ENCODE measurements at places on chromosomes 2 and 18.

DNA sequence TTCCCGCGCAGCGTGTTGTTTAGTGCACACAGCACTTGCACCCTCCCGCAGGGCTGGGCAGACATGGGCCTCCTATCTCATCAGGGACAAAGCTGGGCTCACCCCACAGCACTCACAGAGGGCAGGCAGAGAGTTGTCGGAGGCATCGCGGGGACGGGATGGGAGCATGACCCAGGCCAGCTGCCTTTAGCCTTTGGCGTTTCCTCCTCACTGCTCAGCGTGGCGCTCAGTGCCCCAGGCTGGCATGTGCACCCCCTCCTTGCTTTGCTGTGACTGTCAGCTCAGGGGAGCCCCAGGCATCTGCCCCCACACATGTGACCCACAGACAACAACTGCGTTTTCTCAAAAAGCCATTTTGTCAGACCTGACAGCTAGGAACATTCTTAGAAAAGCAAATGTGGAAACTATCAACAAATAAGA, 101.1 kb downstream of the RNF144A start:
- no peak for DNase-seq

DNA sequence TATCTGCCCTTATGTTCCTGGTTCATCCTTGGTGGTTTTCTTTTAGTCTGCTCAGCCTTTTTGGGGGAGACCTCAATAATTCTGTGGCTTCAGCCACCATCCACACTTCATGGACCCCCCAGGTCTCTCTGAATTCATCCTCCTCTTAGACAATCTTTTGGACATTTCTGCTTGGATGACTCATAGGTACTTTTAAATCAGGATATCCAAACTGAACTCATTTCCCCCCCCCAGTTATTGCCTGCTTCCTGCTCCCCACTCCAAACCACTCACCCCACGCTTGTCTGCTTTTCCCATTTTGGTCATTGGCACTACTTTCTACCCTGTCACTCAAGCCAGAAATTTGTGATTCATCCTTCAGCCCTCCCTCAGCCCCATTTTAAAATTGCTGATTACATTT, 78.5 kb downstream of the TANC1 start:
- no peak for DNase-seq

GRCh38 chr2:24543252-24543651, 52.2 kb downstream of the NCOA1 start:
- DNase-seq: no peak

DNA sequence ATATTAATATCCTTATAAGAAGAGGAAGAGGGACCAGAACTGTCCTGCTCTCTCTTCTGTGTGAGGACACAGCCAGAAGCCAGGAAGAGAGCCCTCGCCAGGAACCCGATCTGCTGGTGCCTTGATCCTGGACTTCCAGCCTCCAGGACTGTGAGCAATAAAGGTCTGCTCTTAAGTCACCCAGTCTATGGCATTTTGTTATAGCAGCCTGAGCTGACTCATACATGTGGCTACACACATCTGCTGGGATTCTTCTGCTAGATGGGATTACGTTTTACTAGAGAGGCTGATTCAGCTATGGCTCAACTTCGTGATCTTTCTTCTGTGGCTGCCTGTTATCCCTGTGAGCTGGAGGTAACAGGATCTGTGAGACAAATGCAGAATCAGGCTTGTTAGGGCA, 29.6 kb downstream of the ARL4C start:
- no peak for DNase-seq

GRCh38 chr2:52054824-52055223, 1022.9 kb upstream of the NRXN1 start:
- no peak for DNase-seq

- no peak for DNase-seq
Observed at GRCh38 chr18:58578321-58578720, 50.6 kb downstream of the ALPK2 start.

DNA sequence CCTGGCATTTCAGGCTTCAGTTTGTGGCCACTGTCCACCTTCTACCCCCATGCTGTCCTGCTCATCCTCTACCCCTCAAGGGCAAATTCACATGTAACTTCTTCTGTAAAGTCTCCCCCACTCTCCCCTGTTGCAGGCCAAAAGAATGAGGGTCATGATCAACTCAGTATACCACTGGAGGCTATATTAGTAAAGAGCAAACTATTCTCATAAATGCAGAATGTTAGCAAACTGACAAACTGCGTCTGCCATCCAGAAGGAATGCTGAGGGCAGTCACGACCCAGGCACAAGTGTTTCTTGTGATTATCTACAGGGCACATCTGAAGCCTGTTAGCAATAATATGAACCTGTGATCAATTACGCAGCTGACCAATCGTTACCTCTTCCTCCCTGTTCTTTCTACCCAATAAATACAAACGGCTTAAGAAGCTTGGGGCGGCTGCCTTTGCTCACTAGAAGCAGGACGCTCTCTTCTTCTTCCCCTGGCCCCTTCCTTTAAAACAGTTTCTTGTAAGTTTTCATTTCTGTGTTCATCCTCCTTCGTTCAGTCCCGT, 58.3 kb downstream of the SEPTIN10 start:
- no peak for DNase-seq

DNA sequence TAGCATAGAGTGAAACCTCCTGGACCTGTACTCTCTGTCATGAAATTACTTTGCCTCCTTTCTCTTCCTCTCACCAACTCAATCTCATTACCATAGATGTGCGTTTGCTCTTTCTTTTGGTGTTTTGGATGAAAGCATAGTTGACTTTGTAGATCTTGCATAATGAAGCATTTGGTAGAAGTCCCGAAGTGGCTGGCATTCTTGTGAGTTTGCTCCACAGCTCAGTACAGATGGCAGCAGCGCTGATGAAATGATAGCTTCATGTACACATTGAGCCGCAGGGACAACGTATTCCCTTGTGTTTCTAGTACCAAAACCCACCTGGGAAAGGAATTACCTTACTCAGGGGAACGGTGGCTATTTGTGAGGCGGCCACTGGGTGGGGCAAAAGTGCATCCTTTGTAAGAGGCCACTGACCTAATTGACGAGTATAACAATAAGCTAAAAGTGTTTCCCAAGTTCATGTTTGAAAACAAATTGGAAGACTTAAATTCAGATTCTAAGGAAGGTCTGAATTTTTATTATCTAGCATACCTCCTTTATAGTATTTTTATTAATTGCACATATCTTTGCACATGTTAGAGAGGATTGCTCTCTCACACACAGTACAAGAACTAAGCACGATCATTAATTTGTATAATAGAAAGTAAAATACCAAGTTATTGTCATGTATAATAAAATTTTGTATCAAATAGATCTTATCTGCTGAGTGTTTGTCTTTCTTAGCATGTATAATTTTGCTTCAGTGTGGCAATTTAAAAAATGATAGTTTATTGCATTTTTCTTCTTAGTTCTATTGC, 25.4 kb upstream of the CDH7 start:
- no peak for DNase-seq

GRCh38 chr2:136305517-136306192, 187.7 kb upstream of the CXCR4 start:
- DNase-seq: peak; percentile 84

DNA sequence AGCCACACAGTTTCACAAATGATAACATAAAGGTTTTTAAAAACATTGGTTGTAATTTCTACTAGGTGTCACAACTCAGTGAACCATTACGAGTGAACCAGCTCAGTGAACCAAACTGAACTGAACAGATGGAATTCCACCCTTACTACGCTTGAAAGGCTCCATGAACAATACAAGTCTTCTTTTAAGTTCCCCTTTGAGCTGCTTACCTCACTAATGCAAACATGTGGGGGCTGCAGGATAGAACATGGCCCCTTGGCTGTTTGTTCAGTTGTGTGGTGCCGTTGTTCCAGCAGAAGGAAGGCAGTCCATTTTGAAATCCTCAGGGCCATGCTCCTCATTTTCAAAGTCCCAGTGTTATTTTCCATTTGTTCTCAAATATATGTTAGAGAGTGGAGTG, 30.7 kb upstream of the KLHL14 start:
- DNase-seq: no peak

DNA sequence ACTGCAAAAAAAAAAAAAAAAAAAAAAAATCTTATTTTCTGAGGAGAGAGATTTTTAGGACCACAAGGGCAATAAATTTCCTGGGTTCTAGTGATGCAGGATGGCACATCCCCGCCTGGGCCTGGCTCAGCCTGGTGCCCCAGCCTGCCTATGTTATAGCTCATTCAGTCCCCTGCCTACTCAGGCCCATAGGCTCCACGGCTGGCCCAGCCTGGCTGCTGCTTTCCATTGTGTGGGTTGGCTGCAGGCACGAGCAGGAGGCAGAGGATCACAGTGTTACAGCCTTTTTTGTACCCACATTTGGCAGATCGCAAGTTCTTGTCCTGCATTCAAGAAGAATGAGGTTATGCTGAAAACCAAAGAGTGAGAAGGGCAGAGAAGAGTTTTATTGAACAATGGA, 2.8 kb upstream of the SULT6B1 start:
- no peak for DNase-seq

DNA sequence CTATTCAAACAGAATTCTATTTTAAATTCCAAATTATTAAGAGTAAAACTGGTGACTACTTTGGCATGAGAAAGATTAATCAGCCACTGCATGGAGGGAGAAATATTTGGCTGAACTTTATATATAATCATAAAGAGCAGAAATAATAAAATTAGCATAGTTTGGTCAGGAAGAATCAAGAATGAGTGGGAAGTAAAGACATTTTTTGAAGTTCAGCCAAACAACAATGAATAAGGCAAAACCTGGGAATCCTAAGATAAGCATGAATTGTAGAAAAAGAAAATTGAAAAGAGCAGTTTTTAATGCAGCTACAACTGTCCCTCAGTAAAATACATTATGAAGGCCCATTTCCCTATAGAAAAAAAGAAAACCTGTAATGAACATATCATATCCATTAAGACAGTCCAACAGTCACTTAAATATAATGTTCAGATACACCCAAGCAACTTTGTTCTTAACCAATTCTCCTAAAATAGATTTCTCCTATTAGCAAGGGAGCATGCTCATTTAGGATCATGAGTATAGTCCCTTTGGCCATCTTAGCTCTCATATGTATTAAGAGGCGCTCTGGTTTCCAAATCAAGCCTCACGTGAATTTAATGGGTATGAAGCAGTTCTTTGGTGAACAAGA, 6.5 kb downstream of the TMEM17 start:
- no peak for DNase-seq

DNA sequence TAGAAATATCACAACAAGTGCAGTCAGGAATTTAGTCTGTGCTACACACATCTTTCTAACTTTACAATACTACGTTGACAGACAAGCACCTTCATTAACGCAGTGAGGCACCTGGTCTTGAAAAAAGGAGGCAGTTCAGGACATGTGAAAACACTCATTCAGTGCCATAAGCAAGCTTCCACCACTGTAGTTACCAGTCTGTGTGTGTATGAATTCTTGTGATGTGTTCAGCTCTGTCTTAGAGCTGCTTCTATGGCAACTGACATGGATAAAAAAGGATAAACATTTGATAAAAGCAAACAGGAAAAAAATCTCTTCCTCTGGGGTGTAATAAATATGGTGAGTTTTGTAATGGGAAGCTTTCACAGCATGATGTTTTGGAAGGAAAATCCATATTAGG, 623.8 kb upstream of the NXPH2 start:
- DNase-seq: no peak

- DNase-seq: no peak
Observed at GRCh38 chr2:171254666-171255065, 94.0 kb upstream of the TLK1 start.

GRCh38 chr2:148586522-148587128, 57.9 kb upstream of the EPC2 start:
- DNase-seq: no peak

GRCh38 chr2:74502147-74502719, 2.8 kb upstream of the LBX2 start:
- DNase-seq: no peak

GRCh38 chr2:69490486-69490885, 53.3 kb upstream of the NFU1 start:
- peak; percentile 62 for DNase-seq

GRCh38 chr2:160870729-160871465, 289.3 kb upstream of the TANK start:
- no peak for DNase-seq

GRCh38 chr2:51120754-51121280, 88.9 kb upstream of the NRXN1 start:
- no peak for DNase-seq

- no peak for DNase-seq
Observed at GRCh38 chr2:204898928-204899640, 353.8 kb downstream of the PARD3B start.

GRCh38 chr2:99397266-99397920, 60.2 kb downstream of the EIF5B start:
- no peak for DNase-seq

DNA sequence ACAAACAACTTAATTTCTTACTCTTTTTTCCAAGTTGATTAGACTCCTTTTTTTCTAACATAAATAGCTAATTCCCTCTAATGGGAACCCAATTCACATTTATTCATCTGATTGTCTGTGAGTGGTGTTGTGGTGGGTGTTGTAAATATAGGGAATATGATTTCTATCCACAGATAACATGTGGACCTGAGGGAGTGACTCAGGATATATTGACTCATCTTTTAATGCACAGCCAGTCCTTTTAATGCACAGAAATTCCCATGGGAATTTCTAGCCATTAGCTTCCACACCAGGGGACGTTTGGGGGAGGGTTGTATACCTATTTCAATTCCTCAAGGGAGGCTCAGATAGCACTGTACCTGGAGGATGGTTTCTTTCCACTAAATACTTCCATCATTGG, 1339.6 kb upstream of the LRRTM1 start:
- no peak for DNase-seq

DNA sequence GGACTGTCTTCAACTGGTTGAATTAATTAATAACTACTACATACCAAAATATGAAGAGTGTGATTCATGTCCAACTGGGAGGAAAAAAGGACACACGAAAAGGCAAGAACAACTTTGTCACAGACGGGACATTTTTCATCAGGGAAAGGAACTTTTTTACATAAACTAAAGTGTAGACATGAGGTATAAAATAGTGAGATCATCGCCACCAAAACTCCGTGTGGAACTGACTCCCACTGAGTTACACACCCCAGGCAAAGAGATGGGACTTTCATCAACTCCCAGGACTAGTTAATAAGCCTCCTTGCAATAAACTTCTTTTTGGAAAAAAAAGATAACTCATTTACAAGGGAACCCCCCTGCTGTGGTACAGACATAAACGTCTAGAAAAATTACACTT, 12.9 kb upstream of the NMI start:
- DNase-seq: no peak

DNA sequence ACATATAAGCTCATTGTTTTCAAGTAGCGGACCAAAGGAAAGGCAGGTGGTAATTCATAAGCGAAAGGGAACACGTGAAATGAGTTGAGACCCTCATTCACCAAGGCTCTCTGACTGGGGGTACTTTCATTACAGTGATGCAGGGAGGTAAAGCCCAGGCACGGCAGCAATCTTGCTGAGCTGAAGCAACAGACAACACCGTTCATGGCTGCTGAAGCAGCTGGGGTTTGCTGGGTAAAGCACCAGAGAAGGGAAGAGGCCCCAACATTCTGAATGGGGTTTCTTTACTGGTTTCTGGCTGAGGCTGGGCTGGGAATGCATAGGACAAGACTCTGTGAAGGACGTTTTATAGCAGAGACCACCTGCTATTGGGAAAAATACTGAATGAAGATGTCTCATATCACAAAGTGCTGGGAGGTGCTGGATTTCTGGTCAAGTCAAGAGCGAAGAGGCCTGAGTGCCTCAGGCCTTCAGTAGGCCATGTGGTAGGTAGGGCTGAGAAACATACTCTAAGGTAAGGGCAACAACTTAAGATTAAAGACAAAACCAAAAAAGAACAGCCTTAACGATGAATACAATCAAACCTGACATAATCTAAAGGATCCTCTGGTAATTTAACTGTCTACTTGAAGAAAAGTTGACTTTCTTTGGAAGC, 324.7 kb upstream of the PIK3C3 start:
- DNase-seq: no peak

Measured in activated CD4-positive, alpha-beta memory T cell treated with anti-CD3 and anti-CD28 coated beads for 36 hours (primary cell).